GM18507 (cell line): ENCODE measurements at places on chromosomes 13 and 19.

- no peak for DNase-seq
Observed at GRCh38 chr19:8151767-8152035, 2.3 kb upstream of the FBN3 start.

- DNase-seq, result no peak
Observed at GRCh38 chr19:50377517-50377916, 1.3 kb downstream of the NR1H2 start.

DNA sequence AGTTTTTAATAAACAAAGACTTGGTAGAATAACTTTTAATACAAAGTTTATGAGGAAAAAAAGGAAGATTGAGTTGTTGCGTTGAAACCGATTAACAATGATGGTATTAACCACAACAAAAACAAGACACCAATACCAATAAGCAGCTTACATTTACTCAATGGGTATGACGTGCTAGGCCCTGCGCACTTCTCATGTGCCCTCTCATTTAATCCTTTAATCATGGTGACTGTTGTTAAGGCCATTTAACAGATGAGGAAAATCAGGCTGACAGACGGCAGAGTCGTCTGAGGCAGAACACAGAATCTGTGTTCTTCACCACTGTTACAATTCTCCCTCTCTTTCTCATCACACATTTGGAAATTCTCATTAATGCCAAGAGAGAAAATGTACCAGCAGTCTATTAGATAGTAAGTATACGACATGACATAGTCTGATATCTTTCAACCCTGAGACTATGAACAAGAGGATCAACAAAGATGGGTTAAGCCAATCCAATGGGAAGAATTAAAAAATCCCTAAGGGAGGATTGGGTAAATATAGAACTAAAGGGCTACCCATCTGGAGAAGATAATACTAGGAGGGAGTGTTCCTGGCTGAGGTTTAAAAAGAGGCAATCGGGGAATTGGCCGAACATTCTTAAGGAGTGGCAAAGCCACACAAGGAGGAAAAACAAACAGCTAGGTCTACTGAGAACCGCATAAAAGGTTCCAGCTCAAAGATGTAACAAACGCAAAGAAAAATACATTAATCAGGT lies 54.0 kb downstream of the DOCK9 start:
- no peak for DNase-seq

DNA sequence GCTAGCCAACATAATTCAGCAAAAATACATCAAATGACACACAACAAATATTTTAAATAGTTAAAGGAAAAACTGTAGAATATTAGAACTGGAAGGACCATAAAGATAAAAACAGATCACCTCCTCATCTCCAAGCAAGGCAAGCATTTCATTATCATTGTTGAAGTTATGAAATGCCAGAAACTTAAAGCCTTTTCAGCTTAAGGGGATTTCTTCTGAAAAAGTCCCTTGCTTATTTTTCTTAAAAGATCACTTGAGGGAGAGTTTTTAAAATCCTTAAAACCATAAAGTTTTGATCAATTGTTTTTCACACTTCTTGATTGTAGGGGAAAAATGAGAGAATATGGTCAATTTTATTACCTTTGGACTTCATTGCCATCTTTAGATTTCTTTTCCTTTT lies 37.4 kb downstream of the FLT1 start:
- DNase-seq, result no peak
